ENCODE measurements at places on chromosomes 12 and 14. TPM values are rescaled to one million over a fixed set of nuclear protein-coding genes. Genes with fewer than 3 reads are reported as not detected.

DNA sequence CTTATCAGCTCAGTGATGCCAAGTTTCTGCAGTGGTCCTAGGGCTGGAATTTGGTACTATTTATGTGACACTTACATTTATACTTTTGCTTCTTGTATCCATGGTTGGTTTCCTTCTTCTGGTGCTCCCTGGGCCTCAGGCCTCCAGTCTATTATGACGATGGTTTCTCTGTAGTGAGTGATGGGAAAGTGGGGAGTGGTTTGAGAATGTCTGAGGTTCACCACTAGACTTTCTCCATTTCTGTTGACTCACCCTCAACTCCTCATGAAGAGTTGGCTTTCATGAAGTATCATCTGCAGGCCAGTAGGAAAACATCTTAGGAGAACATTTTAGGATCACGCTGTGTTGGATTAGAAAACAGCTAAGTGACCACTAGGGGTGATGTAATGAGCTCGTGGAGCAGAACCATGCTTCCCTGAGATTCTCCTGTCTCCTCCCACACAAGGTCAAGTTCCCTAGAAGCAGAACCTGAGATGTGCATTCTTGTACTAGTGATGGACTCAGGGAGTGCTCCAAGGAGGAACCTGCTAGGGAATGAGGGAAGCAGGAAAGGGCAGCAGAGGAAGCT lies 32.1 kb downstream of the RPH3A start:
- no peak for DNase-seq

- DNase-seq: no peak
Measured at GRCh38 chr14:76894308-76894707, 68.1 kb downstream of the LRRC74A start.

DNA sequence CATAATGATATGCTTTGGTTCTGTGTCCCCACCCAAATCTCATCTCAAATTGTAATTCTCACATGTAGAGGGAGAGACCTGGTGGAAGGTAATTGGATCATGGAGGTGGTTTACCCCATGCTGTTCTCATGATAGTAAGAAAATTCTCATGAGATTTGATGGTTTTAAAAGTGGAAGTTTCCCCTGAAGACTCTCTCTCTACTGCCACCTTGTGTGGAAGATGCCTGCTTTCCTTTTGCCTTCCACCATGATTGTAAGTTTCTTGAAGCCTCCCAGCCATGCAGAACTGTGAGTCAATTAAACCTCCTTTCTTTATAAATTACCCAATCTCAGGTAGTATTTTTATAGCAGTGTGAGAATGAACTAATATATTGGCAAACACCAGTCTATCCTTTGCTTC lies 260.4 kb upstream of the PPFIA2 start:
- no peak for DNase-seq

DNA sequence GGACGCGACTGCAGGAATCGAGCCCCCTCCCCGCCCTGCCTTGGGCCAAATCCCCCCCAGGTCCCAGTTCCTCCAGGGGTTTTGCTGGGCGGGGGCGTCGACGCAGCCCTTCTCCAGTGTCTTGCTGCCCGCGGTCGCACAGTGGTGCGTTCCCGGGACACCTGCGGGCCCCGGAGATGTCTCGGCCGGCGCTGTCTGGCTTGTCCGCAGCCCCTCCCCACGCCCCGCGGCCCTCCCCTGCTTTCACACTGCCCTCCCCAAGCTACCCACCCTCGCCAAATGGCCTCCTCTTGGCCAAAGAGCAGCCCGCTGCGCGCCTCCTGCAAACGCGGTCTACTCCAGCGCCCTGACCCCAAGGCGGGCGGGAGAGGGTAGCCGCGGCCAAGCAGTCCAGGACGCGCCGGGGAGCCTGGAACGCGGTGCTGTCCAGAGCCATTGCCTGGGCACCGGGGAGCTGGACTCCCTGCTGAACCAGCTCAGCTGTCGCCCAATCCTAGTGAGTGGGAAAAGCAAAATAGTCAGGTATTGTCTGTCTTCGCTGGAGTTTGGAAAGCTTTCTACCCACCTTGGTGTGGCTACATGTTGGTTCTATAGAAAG lies 122.0 kb downstream of the AACS start:
- DNase-seq: no peak

DNA sequence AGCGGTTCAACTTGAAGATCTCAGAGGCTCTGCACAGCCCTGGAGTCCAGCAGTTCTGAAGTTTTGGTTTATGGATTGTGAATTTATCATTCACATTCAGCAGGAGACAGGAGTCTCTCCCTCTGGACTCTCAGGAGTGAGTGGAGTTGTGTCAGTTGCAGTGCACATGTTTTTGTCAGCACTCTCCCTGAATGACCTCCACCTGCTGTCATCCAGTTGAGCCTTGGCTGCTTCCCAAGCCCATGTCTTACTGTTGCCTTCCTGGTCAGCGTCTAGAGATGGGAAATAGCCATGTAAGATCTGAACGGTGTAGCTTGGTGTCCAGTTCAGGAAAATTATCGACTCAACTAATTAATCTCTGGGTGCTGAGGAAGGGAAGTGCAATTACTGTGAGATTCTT lies 133.2 kb downstream of the PRKCH start:
- peak; percentile 65 for DNase-seq

DNA sequence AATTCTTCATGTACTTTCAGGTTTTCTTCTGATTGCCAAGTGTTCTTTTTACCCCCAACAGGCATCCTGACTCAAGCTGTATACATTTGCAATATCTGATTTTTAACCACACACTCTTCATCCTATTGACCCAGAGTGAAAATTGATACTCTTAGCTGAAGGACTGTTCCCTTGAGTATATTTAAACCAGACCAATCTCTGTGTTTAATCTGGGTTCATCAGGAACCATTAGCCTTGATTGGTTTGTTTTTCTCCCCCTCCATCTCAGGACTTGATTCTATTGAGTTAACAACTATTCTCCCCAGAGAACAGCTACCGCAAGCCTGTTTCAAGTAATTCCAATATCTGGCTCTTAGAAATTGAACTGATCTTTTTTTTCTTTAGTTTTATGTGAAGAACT lies 222.3 kb upstream of the NOVA1 start:
- DNase-seq: no peak

DNA sequence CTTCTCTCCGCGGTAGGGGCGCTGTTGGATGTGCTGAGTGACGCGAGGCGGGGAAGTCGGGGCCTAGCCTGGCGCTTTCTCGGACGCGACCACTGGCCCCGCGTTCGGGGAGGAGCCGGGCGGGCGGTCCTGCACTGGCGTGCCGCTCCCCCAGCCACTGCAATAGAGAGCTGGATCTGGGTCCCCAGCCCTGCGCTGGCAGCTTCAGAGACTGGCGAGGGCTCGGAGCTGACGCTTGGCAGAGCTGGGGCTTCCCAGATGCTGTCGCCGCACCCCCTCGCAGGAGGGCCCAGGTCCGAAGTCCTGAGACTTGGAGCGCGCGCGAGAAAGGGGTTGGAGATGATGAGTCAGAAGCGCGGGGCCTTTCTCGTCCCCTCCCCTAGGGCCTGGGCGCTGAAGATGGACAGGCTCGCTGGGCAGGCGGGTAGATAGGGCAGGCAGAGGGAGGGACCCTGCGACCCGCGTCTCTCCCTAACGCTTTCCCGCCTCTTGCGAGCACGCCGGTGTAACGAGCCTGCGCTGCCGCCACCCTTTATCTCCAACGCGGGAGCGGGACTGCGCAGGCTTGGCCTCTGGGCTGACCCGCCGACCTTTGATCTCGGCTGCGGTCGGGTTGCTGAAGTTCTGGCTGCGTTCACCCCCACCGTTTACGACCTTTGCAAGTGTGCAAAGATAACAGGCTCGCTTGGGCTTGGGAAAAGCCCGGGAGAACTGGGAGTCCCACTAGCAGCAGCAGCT lies 3.0 kb downstream of the TMEM253 start:
- DNase-seq: peak; percentile 97

- no peak for DNase-seq
Measured at GRCh38 chr12:49201595-49202295, 12.9 kb upstream of the TUBA1A start.

DNA sequence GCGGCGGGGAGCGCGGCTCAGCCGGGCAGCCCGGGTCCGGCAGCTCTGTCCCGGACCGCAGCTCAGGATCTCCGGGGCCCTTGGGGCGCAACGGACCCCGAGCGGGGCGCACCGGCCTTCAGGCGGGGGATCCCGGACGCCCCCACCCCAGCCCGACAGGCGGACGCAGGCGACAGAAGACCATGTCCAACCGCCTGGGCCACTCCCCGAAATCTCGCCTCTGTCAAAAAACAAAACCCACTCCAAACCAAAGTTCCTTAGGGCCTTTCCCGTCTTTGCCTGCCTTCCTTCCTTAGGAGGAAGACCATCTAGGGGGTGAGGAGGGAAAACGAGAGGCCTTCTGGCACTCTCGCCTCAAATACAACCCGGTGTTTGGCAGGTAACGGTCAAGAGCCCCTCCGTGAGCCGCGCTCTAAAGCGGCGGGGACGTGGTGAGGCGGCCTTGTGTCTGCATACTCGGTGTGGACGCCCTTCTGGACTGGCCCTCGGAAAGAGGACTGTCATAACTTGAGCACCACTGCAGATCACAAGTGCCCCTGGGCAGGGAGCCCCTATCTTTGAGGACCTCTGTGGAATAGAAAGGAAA lies 604 bp downstream of the HCFC2 start:
- DNase-seq: peak; percentile 55

GRCh38 chr12:115672086-115672485 lies 605.4 kb downstream of the MED13L start:
- no peak for DNase-seq

- DNase-seq: no peak
Measured at GRCh38 chr12:5257763-5258495, 174.0 kb upstream of the NTF3 start.

DNA sequence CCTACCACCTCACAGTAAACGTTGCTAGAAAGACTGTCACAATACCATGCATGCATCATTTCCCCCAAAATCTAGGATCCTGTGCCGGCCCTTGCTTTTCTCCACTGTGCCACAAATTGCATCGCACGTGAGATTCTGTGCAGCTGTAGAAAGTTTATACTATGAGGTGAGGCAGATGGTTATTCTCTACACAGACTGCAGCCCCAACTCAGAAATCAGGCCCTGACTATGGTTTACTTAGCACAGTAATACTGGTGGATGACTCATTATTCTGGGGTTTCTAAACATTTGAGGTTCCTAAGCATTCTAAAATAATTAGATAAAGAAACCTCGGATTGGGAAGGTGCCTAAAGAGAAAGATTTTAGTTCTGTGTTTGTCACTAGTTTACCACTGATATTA lies 163.8 kb upstream of the CCDC198 start:
- no peak for DNase-seq

DNA sequence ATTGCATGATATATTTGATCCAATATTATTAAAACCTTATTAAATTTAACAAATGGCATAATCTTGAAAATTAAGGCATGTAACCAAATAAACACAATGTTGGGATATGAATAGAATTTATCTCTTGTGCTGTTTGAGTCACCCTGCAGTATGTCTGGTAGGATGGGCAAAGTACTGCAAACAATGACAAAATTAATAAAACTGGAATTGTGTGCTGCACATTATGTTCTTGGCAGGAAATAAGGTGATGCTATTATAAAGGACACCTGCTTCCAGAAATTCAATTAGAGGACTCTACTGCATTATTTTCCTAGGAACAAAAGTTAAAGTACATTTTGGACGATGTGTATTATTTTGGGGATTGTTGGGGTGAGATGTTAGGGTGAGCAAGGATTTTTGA lies 132.7 kb downstream of the PPFIA2 start:
- no peak for DNase-seq

- DNase-seq: no peak
Measured at GRCh38 chr12:79250186-79250585, 385.6 kb downstream of the SYT1 start.

GRCh38 chr14:80264702-80265101 lies 53.4 kb upstream of the DIO2 start:
- DNase-seq: no peak

DNA sequence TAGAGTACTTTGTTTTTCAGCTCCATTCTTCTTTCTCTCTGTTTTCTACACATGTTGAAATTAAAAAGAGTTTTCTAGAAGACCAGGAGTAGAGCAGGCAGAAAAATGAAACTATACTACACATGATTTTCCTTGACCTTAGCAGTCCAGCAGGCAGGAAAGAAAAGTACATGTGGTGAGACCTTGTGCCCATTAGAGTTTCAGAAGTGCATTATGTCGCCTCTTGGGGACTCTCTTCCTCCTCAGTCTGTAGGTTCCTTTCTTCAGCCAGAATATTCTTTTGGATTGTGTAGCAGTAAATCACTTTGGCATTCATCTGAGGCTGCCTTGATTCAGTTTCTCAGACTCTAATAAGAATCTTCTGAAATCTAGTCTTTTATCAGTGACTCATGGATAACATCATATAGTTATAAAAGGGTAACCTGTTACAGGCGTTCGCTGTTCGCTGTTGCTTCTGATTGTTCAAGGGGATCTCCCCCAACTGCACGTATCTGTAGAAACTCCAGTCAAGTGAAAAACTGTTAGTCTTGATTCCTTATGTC lies 161.8 kb downstream of the ANO4 start:
- DNase-seq: no peak

- no peak for DNase-seq
Measured at GRCh38 chr12:31477687-31478086, 113.2 kb downstream of the DENND5B start.

- no peak for DNase-seq
Measured at GRCh38 chr12:93686572-93687356, 9.6 kb downstream of the CRADD start.

DNA sequence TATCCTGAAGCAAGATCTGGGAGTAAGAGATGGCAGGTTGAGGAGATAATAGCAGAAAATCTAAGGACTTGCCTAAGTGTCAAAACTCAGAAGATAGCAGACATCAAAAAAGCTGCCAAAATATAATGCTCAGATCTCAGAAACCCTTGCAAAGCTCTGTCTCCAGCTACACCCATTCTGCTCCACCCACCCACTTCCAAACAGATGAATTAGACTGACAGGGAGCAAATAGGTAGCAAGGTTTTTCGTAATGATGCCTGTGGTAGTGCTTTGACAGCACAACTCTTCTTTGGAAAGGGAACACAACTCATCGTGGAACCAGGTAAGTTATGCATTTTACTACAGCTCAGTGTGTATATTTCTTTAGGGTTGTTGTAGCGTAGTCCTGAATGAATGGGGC lies 132.6 kb downstream of the DAD1 start:
- no peak for DNase-seq

DNA sequence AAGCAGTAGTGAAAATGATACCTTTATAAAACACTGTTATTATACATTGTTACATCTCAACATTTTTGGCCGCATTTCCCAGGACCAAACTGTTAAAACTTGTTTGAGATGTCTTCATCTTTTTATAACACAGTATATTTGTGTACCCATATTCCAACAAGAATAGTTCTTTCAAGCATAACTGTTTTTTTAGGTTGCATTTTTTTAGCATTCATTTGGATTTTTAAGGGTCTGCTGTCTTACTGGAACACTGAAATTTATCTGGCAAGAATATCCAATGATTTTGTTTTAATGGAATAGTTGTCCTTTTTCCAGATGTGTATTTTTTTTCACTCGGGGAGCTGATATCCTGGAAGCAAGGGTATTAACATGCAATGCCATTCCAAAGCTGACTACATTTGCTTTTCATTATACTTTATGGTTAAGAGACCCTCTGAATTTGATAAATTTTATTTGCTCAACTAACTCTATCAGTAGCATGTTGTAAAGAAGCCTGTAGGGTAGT lies 8.9 kb upstream of the NAV3 start:
- DNase-seq: no peak

ENDOU gene
- total RNA-seq: 0.11 TPM

PLA2G1B gene
- not detected for total RNA-seq

CCDC177 gene
- not detected for total RNA-seq

CYP46A1 gene
- total RNA-seq: 3.0 TPM

NFATC4 gene
- total RNA-seq: 25.6 TPM

MYH6 gene
- 4,934 TPM for total RNA-seq

GPR84 gene
- not detected for total RNA-seq

C1R gene
- total RNA-seq: 165 TPM

SERPINA5 gene
- 2.7 TPM for total RNA-seq

FAM186B gene
- total RNA-seq: 0.46 TPM

AACS gene
- 11.3 TPM for total RNA-seq
